ENCODE measurements at places on chromosomes 3 and 15.

DNA sequence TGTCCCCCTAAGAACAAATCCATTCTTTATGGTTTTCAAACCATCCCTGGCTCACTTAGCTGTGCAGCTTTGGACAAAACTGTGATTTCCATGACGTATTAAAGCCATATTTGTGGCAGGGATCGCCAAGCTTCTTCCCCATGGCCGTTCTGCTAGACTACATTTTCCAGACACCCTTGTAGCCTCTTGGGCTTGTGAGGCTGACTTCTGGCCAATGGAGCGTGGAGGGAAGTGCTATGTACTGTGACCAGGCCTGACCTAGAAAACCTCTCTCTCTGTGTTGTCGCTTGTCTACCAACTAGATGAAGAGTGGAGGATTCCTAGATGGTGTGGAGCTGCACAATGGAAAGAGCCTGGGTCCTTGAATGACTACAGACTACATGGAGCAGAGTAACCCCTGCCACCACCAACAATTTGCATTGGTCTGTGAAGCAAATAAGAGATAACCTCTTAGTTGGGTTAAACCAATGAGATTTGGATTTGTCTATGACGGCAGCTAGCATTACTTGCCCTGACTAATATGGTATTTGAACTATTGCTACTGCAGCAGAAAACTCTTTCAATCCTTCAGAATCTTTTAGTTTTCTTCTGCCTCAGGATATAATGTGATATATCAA is 22.1 kb upstream of the MGLL start:
- DNase-seq: no peak

DNA sequence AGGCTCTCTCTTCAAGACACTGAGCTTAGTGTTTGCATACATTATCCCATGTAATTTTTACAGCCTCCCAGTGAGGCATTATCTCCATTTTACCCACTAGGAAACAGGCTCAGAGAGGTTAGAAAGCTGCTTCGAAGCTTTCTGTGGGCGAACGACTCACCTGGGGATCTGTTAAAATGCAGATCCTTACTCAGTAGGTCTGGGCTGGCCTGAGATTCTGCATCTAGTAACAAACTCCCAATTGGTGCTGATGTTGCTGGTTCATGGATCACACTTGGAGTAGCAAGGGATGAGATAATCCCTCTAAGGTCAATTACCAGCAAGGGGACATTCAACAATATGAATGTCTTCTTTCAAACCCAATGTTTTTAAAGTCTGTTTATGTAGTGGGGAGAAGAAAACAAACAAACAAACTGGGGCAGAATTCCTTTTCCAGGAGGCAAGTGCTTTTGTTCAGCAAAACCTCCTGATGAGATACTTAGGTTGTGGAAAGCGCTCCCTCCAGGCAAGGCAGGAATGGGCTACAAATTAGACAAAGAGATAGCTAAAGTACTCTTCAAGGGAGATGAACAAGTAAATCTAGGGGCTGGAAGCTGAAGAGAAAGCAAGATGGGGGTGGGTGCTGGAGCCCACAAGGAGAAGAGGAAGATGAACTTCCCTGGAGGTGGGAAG is 311.9 kb downstream of the SHQ1 start:
- no peak for DNase-seq

DNA sequence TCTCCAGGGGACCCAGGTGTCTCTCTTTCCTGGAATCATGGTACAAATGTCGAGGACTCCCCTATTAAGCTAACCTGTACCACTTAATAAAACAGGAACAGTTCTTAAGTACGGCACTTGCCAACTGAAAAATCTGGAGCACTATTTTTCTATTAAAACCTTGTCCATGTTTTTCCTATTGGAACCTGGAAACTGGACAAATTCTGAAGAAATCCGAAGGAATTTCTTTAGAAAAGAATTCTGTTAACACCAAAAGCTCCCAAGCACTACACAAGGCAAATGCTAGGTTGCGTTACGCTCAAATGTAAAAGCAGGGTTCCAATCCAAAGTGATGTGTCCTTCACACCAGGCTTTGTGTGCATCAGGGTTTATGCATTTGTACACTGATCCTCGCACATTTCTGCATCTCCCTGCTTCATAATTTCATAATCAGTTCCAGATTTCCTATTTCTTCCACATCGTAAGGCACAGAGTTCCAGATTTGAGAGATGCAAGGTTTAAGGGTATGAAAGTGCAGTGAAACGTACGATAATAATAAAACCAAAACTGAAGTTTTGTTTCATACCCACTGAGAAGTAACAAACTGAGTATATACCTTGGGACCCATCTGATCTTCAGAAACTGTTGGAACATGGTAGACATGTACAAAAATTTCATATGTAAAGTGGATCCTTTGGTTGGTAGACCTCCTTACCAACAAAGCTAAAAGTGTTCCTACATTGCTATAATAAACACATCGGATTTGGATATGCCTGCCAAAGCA is 132.1 kb upstream of the WNT5A start:
- DNase-seq: no peak

DNA sequence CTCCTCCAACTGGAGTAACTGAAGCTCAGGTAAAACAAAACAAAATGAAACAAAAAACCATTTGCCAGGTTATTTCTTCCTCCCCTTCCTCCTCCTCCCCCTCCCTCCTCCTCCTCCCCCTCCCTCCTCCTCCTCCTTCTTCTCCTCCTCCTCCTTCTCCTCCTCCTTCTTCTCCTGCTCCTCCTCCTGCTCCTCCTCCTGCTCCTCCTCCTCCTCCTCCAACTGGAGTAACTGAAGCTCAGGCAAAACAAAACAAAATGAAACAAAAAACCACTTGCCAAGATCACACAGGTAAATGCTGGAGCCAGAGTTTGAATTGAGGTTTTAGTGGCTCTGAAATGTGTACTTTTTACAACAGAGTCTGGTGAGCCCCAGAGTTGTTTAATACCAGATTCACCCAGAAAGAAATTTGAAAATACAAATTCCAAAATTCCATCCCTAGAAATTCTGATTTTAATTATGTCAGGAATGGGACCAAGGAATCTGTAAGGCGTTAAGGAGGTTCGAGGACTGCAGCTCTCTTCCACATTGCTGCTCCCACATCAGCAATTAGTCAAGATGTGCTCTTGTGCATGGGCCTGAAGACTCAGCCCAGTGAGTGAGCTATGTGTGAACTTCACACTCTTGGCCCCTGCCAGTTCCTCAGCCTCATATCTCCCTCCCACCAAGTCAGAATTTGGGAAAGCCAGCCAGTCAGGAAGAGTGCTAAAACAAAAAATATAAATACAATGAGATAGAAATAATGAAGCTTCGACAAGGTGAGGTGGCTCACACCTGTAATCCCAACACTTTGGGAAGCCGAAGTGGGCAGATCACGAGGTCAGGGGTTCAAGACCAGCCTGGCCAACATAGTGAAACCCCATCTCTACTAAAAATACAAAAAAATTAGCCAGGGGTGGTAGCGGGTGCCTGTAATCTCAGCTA is 31.6 kb upstream of the ZNF770 start:
- no peak for DNase-seq

DNA sequence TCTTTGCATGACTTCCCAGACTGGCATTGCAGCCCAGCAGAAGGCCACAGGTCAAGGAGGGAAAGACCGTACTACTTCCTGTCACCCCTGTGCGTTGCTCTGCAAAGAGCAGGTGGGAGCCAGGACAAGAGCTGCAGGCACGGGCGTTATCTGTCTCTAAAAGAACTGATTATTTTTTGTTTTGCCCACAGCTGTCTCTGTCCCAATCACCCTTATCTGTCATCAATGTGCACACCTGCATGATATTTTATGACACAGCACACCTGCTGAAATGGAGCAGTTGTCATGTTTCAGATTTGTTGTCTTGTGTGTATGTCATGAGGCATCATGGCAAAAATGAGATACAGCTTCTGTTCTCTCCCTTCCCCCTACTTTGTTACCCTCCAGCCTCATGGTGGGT is 58.8 kb downstream of the SLCO3A1 start:
- DNase-seq: no peak

GRCh38 chr15:58217460-58217859 is 79.3 kb downstream of the AQP9 start:
- peak; percentile 29 for DNase-seq

DNA sequence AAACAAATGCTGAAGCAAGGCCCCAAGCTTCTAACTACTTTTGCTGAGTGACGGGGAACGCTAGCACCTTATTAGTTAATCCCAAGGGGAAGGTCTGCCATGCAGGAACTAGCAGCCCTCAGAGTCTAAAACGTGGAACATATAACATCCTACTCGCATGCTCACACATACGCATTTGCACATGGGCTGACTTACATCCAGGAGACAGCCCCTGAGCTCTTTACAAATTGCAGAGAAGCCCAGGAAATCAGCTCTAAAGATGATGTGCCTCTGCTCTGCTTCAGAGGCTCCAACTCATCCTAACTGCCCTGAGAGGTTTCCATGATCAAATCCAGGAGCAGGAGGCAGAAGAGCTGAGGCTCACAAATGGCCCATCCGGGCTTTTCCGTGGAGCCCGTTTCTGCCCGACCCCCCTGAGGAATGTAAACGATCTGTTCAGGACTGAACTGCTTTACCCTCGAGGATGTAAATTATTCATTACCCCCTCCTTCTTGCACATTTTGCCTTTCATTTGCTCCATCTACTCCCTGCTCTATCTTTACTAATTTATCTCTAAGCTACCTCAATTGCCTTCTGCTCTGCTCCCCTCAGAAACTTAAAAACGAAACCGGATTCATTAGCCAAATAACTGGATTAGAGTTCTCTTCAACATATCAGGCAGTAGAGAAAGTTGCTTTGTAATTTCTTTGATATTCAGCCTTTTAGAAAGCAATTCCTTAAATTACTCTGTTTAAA is 141.9 kb upstream of the CCDC54 start:
- DNase-seq: peak; percentile 19

DNA sequence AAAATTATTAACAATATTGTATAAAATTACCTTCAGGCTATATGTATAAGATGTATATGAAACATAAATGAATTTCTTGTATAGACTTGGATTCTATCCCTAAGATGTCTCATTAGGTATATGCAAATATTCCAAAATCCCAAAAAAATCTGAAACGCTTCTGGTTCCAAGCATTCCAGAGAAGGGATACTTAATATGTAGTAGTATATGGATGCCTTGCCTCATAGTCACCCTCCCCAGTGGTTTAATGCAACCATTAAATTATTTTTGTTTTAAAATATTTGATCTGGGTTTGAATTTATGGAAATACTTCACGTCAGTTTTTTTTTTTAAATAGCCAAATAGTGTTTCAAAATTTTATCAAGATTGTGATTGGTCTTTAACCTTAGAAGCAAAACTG is 27.2 kb downstream of the PLCL2 start:
- no peak for DNase-seq

DNA sequence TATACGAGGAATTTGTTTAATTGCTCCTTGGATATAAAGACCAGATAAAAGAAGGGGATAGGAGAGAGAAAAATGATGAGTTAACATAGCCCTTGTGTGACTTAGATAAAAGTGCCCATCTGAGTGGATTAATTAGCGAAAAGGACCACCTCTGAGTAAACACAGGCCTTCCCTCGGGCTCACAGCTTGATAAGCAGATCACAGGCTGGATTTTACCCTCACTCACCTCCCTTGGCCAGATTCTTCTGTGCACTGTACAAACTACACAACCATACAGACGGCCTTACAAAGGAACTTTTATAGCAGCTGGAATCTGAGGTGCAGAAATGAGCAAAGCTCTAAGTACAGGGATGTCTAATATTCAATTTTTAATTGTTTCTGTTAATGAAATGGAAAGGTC is 112.4 kb upstream of the STT3B start:
- no peak for DNase-seq

DNA sequence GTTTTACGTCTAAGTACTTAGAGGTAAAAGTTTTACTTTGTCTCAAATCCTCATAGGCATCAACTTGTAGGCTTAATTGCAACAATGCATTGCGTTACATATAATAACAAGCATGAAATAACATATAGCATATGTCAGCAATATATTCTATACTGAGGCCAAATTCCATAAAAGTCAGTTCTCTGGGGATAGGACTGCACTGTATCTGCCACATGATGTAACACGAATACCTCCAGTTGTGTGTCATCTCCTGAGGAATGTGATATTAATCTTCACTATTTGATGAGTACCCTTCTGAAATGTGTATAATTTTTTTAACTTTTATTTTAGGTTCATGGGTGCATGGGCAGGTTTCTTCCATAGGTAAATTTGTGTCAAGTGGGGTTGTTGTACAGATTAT is 126.4 kb downstream of the IMPG2 start:
- DNase-seq: peak; percentile 9

- DNase-seq: no peak
These were observed 19.3 kb upstream of the ATOSA start for GRCh38 chr15:52698514-52698913.

DNA sequence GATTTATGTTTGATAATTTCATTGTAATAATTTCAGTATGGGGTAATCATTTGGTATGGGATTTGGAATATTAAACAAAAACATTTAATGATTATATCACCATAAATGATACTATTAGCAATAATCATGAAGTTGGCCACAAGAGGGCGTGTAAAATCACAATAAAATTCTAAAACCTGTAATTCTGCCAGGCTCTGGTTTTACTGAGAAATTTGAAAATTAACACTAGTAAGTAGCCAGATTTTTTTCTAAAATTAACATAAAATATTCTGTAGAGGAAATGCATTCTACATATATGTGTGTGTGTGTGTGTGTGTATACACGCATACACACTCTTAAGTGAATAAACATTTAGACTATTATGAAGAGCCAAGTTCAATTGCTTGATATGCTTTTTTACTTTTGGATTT is 40.5 kb downstream of the FEZF2 start:
- peak; percentile 26 for DNase-seq

- DNase-seq: no peak
These were observed 94.3 kb downstream of the RPL39L start for GRCh38 chr3:187044867-187045552.

- DNase-seq: peak; percentile 43
These were observed 5.1 kb upstream of the MUC20 start for GRCh38 chr3:195715583-195716266.

DNA sequence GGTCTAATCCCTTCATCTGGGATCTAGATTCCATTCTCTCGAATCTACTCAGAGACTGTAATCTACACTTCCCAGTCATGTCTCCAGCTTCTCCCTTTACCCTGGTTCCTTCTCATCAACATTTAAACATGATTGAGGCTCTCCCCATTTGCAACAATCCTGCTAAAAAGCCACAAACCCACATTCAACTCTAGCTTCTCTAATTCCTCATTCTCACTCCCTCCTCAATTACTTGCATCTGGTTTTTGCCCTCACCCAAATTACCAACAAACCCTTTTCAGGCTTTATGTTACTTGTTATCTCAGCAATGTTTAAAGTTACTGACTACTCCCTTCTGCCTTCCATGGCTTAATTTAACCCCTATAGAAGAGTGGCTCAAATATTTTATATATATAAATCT is 11.5 kb downstream of the ETFA start:
- DNase-seq: no peak

GRCh38 chr3:78873641-78874040 is 894.2 kb downstream of the ROBO1 start:
- DNase-seq: no peak

DNA sequence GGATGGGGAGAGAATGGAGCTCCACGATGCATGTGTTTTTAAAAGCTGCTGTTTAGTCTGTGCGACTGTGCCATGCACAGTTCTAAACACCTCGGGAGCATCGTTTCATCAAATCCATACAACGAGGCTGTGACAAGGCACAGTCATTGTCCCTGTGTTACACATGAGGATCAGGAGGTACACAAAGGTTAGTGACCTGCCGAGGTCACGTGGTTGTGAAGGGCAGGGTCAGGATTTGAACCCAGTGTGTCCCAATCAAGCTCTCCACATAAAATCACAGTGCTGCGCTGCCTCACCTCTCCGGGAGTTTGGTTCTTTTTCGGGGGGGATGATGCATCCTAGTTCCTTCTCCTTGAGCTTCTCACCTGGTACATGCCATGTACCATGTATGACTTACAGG is 18.7 kb upstream of the KIF23 start:
- no peak for DNase-seq

Data from RKO (cell line).